CD4-positive, alpha-beta T cell treated with Interferon gamma for 1 hour (primary cell): ENCODE measurements at places on chromosomes 3 and 15.

GRCh38 chr15:71777216-71777943 is 33.0 kb upstream of the NR2E3 start:
- no peak for DNase-seq

GRCh38 chr3:16504242-16504641 is 9.3 kb downstream of the RFTN1 start:
- no peak for DNase-seq

- no peak for DNase-seq
Observed at GRCh38 chr15:94411846-94412245, 180.5 kb downstream of the MCTP2 start.

DNA sequence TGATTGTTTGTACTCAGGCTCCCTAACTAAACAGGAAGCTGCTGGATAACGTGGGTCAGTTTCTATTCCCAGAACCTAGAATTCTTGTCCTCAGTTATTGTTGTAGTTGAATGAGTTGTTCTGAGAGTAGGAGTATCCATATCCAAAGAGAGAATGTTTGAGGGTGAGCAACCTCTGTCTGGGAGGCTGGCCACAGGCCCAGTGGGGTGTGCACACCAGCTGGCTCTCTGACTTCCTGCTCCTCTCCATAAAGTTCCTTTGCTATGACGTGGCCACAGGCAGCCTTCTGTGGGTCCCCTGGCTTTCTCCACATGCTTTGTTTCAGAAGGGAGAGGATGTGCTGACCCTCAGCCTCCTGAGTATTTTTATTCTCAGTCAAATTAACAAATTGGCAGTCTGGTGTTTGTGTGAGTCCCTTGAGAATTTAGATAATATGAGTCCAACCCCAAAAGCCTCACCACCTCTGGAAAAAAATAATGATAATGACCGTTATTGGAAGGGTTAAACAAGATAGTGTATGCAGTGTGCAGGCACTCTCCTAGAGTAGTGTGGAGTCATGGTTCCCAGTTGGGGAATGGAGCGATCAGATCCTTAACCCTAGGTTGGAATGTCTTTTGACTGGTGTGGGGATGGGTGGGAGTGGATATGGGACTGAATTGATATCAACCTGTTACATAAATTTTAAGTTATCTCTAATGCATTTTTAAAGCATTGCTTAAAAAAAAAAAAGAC is 47.6 kb upstream of the MED12L start:
- no peak for DNase-seq

- DNase-seq: no peak
Observed at GRCh38 chr3:193553586-193553985, 1.1 kb downstream of the ATP13A4 start.

DNA sequence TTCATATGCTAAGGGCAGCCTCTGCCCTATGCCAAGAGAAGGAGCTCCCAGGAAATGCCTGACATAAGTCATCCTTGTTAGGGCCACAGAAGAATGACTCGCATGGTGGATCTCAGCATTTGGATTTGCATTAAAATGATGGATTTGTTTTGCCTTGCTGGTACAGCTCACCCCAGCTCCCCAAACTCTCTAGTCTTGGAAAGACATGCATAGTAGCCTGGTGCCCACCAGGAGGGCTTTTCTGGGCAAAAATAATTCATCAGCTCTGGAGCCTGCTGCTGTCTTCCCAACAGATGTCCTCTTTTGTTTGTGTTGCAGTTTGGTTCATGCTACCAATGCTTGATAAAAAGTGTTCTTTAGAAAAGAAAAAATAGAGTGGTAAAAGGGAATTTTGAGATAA is 833.0 kb downstream of the AGBL1 start:
- DNase-seq: no peak

GRCh38 chr15:68642491-68642845 is 63.7 kb downstream of the CORO2B start:
- no peak for DNase-seq

DNA sequence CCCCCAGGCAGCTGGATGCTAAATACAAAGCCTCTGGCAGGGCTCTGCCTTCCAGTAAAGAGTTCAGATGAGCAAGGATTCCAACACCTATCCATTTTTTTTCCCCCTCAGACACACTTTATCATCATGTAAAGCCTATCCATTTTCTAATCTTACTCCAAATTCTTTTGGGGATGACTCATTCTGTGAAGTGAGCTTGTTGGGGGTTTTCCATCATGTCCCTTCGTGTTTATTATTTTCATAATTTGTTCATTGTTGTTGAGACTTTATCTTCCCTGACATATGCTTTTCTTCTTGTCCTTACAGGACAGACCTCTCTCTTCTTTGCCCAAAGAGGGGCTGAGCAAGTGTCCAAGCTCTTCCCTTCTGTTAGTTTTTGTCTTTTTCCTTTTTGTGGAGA is 34.7 kb upstream of the SH3BP5 start:
- no peak for DNase-seq

- DNase-seq: no peak
Observed at GRCh38 chr15:69957175-69957574, 140.5 kb downstream of the TLE3 start.

- no peak for DNase-seq
Observed at GRCh38 chr15:72377331-72377730, 1.5 kb upstream of the HEXA start.

DNA sequence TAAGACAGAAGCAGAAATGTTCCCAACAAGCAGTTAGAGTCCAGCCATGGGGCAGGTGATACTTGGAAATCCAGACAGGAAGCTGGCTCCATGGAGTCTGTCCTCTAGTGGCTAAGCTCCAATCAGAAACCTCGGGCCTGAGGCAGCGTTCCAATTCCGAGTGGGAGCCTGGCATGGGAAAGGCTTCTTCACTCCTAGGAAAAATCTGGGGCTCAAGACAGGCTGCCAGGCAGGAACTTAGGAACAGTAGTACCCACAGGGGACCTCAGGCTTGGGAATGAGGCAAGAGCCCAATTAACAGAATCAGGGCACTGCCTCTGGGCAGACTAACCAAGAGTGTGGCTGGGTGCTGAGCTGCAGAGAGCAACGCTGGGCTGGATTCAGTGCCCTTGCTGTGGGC is 6.2 kb upstream of the ATP13A4 start:
- no peak for DNase-seq

DNA sequence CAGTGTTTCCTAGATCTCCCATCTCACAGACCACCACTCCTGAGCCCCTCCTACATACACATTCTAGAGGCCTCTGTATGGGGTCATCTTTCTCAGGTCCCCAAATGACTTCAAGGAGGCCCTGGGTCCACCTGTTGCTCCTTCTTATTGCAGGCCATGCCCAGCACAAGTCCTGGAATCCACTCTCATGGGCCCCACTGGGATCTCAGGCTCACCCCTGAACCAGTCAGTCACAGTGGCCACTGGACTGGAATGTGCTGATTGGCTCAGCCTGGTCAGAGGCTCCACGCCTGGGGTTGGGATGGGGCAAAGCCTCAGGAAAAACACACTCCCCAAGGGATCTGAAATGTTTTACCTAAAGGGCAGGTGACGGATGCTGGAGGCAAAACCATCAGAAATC is 55.7 kb downstream of the SPSB4 start:
- no peak for DNase-seq

GRCh38 chr3:23258110-23258509 is 55.0 kb downstream of the UBE2E2 start:
- DNase-seq: no peak

DNA sequence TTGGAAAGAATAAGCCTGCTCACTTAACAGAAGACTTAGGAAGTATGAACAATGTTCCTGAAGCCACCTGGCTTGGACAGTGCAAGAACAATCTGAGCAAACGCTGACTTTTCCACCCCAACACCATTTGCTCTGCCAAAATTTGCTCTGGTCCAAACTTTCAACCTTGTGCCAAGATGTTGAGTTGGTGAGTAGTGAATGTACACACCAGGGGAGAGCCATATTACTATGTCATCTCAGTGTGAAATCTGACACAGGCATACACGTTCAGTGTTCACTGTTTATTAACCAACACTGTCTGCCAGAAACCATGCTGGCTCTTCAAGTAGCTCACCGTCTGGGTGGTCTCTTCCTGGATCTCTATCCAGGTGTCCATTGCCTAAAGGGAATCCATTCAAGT is 152.9 kb upstream of the LPP start:
- no peak for DNase-seq

- DNase-seq: no peak
Observed at GRCh38 chr3:11178421-11178820, 24.1 kb downstream of the HRH1 start.

DNA sequence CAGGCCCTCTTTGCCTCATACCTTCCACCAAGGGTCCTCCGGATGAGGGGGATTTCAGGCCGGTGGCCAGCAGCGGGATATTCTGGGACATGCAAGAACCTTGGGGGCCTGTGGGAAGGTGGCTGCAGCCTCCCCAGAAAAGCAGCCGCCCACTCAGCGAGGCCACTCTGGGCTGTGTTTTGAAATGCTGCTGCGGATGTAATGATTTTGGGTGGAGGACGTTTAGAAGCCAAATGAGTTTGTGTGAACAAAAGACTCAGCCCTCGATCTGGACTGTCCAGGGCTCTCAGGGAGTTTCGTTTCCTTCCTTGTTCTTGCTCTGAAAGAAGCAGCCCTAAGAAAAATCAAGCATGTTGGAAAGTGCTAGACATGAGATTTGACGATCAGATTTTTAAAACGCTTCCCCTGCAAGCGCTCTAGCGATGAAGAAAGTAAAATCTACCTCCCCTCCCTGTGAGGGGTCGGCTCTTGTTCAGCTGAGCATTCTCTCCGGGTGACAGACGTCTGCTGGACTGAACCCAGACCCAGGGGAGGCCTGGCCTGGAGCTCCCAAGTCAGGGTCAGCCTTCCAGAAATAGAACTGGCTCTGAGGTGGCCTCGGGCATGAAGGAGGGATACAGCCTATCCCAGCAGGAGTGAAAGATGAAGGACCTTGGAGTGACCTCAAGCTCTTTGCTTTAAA is 12.9 kb downstream of the HEG1 start:
- no peak for DNase-seq

GRCh38 chr3:112555535-112556170 is 6.1 kb downstream of the ATG3 start:
- no peak for DNase-seq

GRCh38 chr3:7684182-7684715 is 817.4 kb upstream of the LMCD1 start:
- no peak for DNase-seq

DNA sequence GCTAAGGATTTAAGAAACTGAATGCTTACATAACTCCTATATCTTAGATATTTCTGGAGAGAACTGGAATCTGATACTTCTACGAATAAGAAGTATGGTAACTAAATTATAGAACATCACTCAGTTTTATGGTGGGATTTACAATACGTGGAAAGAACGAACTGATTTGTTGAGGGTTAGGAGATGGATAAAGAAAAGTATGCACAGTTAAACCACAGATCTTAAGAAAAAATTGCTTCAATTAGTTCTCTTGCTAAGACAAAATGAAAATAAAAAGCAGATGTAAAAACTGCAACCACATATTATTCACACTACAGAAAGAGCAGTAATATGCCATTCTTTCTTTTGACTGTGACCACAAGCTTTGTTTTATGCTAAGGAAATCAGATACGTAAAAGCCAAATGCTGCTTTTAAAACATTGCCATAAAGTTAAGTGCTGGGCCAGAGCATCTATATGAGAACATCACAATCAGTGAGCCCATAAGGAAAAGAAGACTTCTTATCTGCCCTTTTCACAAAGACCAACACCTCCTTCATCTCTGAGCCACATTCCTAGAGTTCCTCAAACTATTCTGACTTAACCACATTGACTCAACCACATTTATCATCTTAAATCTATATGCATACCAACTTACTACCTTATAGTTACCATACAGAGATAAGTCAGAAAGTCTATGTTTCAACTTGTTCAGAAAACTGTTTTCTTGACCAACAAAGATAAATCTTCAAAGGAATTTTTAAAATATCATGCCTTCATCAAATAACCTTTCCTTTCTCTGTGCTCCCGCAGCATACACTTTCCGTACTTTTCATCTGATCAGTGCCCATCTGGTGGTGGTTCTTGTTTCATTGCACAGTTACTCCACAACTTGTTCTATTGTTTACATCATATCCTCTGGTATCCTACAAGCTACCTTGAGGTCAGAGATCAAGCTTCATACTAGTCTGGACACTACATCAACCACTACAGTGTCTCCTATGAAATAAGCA is 61.7 kb downstream of the FSIP1 start:
- DNase-seq: no peak

DNA sequence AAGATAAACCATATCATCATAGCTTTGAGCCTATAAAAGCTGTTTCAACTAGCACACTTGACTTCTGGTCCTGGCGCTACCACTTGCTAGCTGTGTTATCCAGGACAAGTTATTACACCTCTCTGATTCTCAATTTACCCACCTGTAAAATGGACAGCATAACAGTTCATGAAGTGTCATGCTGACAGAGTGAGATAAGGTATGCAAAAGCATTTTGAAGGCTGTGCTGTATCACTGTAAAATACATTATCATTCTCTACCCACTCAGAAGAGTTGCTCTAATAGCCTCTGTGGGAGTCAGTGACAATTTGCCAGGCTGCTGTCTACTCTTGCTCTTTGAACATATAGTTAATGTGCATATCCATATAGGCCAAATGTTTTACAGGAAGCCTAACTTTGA is 93.0 kb downstream of the SSR3 start:
- no peak for DNase-seq

GRCh38 chr3:146189519-146190173 is 28.7 kb upstream of the PLOD2 start:
- no peak for DNase-seq
